ENCODE measurements at places on chromosomes 5 and 9.

DNA sequence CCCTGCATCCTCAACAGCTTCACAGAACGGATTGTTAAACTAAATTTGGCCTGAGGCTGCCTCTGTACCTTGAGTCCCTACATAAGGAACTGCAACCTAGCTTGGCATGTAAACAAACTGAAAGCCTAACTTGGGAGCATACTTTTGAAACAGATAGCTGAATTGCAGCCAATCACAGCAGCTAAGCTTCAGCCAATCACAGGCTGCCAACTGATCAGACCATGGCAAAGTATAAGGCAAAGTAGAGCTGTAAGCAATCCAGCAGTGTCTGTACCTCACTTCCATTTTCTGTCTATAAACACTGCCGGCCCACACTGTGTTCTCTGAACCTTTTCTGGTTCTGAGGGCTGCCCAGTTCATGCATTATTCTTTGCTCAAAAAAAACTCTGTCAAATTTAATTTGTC lies 8.9 kb upstream of the ZNF483 start:
- DNase-seq, result no peak

- peak; percentile 72 for DNase-seq
Measured at GRCh38 chr5:141850244-141850768, 27.9 kb downstream of the PCDH1 start.

- DNase-seq, result no peak
Measured at GRCh38 chr5:146291421-146292074, 47.1 kb upstream of the POU4F3 start.

DNA sequence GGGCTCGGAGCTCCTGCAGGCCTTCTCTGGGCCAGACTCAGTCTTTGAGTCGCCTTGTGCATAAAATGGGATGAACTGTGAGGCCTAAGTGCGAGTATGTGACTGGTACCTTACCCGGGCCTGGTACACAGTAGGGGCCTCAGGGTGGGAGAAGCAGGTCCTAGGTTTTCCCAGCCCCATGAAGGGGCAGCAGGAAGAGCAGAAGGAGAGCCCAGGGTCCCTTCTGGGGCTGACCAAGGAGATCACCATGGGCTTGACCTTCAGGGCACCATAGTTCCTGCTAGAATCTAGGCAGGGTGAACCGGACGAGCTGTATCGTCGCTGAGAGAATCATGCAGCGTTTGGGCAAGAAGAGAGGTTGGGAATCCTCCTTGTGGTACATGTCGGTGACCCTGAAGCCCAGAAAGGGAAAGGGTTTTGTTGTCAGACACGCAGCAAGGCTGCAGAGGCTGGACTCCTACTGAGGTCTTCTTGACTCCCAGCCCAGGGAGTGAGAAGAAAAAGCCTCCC lies 373 bp upstream of the PHYKPL start:
- DNase-seq, result no peak

GRCh38 chr9:74304598-74304997 lies 192.5 kb upstream of the RORB start:
- DNase-seq, result no peak

- no peak for DNase-seq
Measured at GRCh38 chr5:136210259-136210658, 17.3 kb upstream of the SMIM32 start.

DNA sequence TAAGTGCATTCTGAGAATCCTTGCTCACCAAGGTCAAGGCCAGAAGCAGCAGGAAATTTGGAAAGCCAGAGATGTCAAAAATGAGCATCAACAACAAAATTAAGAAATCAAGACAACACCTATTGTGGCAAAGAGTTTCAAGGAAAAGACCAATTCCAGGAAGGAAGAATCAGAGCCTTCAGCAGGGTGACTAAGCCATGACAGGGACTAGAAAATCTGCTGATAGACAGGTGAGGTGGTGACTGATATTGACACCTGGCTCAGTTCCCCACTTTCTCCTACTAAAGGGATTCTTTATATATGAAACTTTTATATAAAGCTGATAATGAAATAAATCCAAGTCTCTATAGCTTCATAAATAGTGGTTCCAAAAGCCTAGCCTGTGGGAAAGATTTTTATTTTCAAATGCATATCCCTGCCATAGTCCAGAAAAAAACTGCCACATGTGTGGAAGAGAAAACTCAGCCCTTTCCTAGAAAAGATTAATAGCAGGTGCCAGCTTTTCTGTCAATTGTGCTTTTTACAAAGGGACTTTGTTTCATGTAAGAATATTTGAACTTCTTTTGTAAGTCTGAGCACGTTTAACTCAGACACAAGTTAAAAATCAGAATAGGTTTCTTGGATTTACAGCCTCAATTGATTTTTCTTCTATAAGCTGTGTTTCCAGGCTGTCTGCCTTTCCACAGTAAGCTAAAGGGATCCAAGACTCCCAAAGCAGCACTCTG lies 81.1 kb upstream of the GRAMD2B start:
- DNase-seq, result no peak

DNA sequence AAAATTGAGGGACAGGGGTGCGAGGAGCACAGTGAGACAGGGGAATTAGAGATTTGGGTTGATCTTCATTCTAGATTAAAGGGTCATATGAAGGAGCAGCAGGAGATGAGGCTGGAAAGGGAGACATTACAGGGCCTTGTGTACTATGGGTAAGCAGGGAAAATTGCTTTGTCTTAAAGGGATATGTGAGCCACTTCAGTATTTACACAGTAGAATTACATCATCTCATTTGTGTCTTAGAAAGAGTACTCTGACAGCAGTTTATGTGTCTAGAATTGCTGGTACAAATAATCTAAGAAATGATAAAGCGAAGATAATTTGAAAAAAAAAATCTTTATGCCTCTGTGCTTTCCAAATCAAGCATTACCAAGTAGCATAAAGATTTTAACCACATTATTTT lies 287.0 kb upstream of the ARRDC3 start:
- no peak for DNase-seq

DNA sequence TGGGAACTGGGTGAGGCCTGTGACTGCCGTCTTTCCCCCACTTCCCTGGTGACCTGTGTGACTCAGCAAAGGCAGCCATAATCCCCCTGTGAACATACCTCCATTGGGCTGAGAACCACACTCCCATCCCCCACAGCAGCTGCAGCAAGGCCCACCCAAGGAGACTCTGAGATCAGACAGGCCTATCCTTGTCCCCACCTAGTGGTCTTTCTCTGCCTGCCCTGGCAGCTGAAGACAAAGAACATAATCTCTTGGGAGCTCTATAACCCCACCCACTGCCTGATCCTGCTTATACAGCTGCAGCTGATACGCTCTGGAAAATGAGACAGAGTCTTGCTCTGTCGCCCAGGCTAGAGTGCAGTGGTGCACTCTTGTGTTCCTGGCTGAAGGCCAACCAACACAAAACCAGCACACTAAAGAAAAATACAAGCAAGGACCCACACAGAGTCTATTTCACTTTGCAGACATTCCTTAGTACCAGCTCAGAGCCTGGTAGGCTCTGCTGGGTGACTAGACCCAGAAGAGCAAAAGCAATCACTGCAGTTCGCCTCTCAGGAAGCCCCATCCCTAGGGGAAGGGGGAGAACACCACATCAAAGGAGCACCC lies 106.7 kb downstream of the MCTP1 start:
- no peak for DNase-seq

DNA sequence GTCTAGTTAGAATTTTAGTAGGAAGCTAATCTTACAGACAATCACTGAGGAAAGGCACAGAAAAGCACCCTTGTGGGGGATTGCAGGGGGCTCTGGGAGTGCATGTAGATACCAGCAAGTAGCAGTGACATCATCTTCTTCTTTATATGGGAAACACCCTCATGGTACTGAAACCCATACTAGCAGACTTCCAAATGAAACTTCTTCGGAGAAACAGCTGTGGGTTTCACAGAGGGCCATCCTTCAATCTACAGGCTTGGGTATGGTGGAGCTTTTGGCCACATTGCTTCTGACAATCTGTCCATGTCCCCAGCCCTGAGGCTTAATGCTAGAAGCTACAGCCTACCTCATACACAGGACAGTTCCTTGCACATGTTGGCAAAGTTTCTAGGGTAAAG lies 165.2 kb upstream of the NFIB start:
- DNase-seq, result no peak

- DNase-seq, result no peak
Measured at GRCh38 chr5:97043511-97043910, 98.9 kb downstream of the LIX1 start.

DNA sequence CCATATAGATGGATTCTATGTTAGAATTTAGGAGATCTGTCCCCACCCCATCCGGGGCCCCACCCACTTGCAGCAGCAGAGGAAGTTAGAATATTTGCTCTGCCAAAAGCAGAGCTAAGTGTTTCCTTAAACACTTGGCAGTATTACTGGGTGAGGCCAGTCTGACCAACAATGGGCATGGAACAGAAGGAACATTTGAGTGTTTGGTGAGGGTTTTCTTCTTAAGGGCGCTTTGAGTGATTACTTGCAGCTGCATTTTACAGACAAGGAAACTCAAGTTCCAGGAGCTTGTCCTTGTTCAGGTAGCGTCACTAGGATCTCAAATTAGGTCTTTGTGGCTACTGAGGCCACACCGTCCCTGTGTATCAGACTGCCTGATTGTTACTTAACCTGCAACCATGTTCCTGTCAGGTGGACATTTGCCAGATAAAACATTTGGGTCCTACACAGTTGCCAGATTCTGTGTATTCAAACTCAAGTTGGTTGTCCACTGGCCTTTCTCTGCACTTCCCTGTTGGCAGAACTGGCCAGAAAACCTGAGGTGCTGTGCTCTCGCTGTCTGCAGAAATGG lies 59.3 kb downstream of the SLC46A2 start:
- peak; percentile 70 for DNase-seq

DNA sequence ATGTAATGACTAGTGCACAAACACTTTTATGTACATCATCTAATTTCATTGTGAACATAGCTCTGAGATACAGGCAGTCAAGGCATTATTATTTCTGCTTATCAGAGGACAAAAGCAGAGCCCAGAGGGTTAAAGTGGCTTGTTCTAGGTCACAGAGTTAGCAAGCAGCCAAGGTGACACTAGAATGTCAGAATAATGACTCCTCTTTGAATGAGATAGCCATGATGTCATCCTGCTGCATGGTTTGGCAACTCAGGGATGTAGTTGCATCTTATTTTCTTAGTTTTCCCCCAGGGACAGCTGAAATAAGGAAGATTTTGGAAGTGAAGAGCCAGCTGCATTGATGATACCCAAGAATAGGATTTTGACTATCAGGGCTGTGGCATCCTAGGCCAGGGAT lies 54.4 kb downstream of the KCNV2 start:
- no peak for DNase-seq

DNA sequence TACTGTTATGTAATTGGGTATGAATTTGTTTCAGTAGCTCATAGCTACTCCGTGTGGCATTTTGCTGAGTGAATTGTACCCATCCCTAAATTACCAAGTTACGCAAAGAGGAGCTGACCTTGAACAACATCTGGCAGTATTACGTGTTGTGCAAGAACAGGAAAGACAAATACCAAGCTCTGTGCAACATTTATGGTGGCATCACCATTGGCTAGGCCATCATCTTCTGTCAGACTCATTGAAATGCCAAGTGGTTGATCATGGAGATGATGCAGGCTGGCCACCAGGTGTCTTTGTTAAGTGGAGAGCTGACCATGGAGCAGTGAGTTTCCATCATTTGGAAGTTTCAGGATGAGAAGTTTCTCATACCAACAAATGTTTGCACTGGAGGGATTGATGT lies 15.0 kb downstream of the ZSWIM6 start:
- DNase-seq, result no peak

- no peak for DNase-seq
Measured at GRCh38 chr9:120852240-120853010, 9.7 kb upstream of the PSMD5 start.

- DNase-seq, result no peak
Measured at GRCh38 chr5:35754481-35754880, 102.2 kb upstream of the IL7R start.

GRCh38 chr9:79670269-79670961 lies 98.7 kb downstream of the TLE4 start:
- no peak for DNase-seq

DNA sequence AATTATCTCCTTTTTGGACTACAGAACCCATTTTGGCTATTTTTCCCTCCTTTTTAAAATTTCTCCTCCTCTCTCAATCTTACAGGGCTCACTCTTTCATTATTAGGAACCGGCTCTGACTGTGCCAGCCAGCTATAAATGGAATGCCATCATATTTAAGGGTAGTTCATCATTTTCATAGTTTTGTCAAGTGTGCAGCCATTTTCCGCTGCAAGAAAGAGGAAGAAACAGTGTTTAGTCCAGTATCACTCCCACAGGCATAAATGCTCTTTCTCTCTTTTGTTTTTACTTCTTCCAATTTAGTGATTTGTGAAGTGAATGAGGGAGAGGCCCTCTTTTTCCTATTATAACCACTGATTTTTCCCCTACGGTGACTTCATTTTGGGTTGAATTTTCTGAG lies 290.0 kb downstream of the NR3C1 start:
- no peak for DNase-seq

GRCh38 chr5:16794269-16794913 lies 141.7 kb downstream of the MYO10 start:
- DNase-seq, result no peak

- DNase-seq, result no peak
Measured at GRCh38 chr5:160198146-160198545, 31.2 kb upstream of the FABP6 start.

GRCh38 chr9:92058723-92059444 lies 56.3 kb downstream of the SPTLC1 start:
- no peak for DNase-seq

- no peak for DNase-seq
Measured at GRCh38 chr9:22649384-22649783, 202.8 kb downstream of the DMRTA1 start.

DNA sequence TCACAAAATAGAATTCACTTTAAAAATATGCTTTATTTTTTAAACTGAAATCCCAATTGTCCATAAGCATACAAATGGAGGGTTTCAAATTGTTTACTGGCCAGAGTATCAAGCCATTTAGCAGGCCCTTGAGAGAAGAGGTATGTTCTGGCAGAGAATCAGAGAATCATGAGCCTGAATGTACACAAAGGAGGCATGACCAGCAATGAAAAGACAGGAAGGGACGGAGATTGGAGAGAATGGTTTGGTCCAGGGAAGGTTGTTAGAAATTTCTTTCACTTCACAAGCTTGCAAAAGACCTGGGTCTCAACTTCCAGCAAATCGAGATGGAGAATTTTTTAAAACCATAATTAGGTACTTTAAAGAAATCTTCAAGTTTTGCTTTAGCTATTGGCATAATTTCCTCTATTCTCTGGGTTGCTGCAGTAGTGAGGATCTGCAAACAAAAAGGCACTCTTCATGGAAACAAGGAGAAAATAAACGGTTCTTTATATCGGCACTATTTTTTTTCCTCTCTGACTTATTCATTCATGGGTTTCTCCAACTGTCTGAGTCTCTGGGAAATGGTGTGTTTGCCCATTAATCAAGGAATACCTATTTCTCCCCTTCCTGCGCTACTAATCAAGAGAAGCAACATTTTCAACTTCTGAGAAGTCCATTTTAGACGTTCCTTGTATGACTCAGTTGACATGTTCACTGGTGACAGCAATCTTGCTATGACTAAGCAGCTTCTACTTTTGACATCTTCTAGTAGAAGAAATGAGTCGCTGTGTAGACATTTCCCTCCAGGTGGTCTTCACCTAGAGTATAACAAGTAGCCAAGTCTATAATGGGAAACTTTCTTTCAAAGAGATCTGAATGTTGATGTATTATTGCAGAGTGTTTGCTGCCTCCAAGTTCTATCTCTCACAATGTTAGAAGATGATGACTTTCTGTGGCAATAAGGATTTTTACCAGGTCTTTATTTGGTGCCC lies 23.1 kb upstream of the ERCC6L2 start:
- DNase-seq, result no peak
